ENCODE measurements at places on chromosomes 12 and 14.

DNA sequence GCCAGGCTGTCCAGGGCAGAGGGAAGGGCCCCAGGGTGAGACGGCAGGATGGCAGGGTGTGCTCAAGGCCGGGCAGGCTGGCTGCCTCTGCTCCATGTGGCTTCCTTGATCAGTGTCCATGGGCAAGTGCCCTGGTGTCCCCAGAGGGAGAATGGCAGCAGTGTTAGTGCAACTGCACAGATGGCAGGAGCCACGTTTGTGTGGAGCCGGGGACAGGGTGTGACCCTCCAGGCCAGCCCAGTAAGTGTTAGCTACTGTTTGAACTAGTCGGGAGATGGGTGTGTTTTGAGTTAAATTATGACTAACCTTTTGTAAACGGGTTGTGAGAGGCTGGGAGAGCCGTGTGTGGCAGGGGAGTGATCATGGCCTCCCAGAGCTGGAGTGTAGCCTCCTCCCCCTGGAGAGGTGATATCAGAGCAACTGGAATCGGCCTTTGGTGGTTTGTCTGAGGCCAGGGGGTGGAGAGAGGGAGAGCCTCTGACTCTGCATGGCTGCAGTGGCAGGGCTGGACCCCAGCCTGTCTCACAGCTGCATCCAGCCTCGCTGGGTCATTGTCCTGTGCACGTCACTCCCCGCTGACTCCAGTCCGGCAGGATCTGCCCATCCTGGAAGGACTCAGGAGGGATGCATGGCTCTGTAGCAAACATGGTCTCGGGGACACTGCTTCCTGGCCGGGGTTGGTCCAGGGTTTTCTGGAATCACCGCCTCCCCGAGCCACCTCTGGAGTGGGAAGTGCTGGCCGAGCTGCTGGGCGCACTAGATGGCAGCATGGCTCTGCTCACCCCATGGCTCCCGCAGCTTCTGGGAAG, 27.8 kb downstream of the AACS start:
- DNase-seq = no peak

GRCh38 chr14:58805605-58806409, 168.0 kb downstream of the DACT1 start:
- no peak for DNase-seq

GRCh38 chr14:75322746-75323145, 44.1 kb downstream of the FOS start:
- DNase-seq = no peak

DNA sequence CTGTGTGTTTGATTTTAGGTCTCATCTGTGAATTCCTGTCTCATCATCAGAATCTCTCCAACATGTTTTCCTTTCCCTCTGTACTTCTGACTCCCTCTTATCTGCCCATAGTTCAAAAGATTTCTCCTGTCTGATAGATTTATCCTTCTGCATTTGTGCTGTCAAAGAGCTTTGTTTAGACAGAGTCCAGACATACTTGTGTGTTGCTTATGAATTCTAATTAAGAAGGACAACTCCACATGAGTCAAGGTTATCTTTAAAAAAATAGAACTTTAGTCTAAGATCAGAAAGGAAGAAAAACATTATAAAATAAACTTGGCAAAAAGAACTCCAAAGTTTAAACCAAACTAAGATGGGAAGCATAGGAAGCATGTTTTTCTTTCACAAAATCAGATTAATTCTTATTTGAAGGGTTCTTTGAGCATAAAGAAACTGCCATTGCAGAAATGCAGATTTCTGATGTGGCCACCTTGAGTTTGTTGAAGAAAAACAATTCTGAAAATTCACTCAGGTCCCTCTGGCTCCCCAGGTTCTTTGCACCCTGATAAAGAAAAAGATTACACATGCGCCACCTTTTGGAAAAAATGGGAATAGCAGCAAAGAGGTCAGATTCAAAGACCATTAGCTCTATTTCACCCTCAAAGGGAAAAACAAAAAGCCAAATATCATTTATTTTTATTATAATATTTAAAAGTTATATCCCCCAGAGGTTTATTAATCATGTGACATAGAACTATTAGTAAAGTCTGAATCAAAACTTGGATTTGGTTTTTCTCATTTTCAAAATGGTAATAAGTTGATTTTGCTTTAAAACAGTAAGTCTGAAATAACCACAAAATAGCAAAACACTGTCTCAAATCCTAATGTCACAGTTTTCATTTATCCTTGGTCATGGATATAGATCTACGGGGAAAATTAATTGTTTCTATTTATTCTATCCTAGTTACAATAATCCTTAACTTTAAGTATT, 143.7 kb upstream of the DCN start:
- peak; percentile 42 for DNase-seq

- DNase-seq = no peak
These were observed 123.9 kb downstream of the PRMT8 start for GRCh38 chr12:3614806-3615466.

- DNase-seq = no peak
These were observed 452.2 kb upstream of the RPL10L start for GRCh38 chr14:47103771-47104170.

DNA sequence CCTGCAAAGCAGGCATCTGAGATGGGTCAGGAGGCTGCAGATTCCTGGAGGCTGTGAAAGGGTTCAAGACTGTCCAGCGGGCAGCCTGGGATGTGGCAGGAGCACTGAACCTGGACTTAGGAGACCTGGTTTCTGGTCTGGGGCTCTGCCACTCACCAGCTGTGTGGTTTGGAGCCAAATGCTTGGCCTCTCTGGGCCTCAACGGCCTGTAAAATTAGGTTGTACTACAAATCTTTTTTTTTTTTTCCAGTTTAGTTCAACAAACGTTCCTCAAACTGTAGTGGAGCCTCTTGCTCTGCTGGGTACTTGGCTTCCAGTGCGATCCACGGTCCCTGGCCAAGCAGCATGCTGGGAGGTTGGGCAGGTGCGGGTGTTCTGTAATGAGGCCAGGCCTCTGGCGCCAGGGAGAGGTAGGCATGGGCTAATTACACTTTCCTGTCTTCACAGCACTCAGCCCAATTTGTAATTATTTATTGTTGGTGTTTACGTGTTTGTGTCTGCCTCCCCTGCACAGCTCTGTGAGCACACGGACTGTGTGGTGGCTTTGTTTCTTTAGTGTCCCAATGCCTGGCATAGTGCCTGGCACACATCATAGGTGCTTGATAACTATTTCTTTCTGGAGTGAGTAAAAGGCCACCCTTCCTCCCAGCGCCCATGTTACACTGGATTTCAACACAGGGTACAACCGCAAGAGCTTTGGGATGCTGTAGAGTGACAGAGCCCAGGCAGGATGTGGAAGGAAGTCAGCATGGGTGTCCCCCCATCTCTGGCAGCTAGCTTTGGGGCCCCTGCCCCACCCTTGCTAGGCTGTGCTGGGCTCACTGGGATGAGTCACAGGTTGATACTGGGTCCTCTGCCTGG, 5.8 kb upstream of the KRT80 start:
- DNase-seq = no peak

DNA sequence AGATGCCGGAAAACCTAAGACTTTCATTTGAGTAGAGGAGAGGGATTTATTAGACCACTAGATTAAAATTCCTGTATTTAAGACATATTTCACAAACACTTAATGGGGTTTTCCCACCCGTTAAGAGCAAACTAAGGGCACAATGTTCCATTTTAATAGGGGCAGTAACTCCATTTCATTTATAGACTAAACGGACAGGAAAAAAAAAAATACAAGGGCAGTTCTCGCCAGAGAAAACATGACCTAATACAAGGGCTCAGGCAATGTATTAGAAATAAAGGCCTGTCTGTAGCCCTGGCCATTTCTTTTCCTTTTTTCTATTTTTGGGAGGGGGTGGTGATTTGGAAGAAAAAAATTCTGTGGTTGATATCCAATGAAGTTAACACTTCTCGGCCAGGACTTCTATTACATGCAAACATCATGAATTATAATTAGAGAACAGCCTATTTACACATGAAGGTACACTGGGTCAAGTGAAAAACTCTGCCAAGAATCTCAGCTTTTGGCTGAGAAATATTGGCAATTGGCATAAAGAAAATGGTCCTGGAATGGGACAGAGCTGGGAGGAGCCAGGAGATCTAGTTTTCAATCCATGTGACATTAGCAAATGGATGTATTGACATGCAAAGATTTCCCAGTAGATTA, 641.1 kb upstream of the TBX3 start:
- DNase-seq = no peak

DNA sequence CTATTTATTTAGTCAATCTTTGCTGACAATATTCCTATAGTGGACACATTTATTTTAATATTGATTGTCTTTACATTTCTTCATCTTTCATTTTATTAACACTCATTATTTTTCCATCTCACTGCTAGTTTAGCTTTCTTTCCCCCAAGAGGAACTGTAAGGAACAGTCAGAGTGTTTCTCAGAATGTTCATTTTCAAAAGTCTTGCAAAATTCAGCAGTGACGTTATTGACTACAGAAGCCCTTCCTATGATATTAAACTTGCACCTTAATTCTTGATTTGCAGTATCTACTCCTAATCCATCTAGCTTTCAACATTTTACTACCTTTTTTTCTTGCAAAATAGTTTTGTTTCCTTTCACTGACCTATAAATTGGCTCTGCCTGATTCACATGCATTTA, 13.0 kb downstream of the CLEC2B start:
- DNase-seq = no peak

DNA sequence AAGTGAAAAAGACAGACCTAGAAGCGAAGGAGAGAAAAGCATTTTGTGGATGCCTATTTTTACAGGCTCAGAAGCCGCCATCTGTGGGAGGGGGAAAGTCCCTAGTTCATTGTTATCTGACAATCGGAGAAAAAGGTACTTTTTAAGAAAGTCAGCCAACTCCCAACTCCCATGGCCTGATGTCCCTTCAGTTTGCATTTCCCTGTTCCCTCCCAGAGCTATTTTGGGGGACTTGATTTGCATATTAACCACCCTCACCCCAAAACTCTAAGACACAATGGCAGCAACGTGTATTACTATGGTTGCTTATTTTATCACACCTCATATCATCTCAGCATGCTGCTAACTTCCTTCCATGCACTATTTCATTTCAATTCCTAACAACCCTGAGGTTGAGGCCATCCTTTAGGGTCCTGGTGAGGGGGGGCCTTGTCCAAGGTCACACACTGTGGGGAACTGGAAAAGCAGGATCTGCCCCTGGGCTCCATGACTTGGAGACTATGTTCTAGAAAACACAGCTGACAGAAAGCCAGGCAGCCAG, 18.7 kb downstream of the HVCN1 start:
- DNase-seq = peak; percentile 45

GRCh38 chr14:100384819-100385813, 62.0 kb downstream of the SLC25A47 start:
- DNase-seq = no peak

DNA sequence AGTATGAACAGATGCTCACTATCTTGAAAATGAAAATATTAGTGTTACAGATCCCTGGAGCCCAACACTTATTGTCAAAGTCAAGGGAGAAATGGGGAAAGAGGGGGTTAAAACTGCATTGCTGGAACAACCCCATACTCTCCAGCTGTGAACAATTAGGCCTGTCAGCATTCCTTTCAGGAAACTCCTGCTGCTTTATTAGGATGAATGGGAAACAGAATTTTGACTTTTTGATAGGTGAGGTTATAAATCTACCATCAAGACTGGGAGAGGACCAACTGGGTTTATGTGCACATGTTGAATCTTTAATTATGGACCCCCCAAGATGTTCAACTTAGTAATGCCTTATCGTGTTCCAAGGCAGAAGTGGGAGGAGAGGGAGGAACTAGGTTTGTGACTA, 85.0 kb downstream of the TMTC1 start:
- no peak for DNase-seq

DNA sequence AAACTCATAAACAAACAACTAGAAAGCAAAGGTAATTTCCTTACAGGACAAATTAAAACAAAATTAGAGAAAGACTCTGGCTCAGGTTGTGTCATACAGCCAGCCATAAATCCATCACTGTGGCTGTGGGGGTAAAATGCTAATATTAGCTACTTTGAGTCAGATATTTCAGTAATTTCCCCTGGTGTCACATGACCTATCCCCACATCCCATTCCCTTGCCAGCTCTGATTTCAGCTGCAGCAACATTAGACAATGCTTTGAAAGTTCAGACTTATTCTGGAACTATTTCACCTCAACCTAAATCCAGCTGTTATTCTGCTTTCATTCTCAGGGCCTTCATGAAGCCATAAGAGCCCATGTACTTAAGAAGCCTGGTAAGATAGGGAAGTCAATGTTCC, 55.3 kb downstream of the RPL10L start:
- no peak for DNase-seq

DNA sequence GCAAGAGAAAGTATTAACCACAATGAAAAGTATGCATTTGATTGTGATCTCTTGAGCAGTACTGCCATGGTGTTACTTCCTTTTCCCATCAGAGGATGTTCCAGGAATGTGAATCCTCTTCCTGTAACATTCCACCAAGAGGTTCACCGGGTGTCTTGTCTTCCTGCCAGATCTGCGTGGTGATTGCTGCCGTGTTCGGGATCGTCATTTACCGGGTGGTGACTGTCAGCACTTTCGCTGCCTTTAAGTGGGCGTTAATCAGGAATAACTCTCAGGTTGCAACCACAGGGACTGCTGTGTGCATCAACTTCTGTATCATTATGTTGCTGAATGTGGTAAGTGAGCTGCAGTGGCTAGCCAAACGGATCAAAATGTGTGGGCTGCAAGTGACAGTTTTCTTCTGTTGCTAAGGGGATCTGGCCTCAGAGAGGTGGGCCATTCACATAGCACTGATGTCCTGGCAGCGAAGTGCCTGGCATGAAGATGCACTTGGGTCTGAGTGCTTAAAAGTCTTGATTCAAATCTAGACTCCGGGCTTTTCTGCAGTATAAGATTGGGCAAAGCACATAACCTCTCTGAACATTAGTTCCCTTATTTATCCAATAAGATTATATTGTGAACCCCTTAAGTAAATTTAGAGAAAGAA, 123.4 kb downstream of the SLC5A8 start:
- DNase-seq = no peak

GRCh38 chr12:50953047-50953446, 703 bp downstream of the HIGD1C start:
- DNase-seq = no peak

DNA sequence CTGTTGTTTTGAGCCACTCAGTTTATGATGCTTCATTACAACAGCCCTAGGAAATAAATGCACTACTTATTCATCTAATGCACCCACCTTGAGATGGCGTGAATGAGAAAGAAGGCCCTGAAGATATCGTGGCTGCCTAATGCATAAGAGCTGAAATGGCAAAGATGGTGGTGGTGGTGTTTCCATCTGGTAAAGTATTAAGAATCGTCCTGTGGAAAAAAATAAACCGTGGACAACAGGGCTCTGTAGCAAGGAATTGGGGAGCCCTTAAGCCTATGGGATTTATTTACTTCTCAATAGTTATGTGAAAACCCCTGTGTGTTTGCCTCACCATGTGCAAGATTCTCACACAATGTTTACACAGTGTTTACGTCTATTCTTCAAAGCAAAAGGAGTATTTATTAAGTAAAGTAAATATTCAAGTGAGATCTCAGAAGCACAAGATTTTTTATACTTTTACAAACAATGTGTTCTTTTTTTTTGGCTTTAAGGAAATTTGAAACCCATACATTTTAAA, 1555.2 kb upstream of the FLRT2 start:
- no peak for DNase-seq

- peak; percentile 44 for DNase-seq
These were observed 75.5 kb upstream of the DCD start for GRCh38 chr12:54723379-54724256.

Measured in activated naive CD4-positive, alpha-beta T cell treated with anti-CD3 and anti-CD28 coated beads, Interleukin-2, amount 10 ng/mL, durations not matched to agents 7 days and 5 days (primary cell).